ENCODE measurements at places on chromosomes 1 and 21. TPM values are rescaled to one million over a fixed set of nuclear protein-coding genes. Genes with fewer than 3 reads are reported as not detected.

DNA sequence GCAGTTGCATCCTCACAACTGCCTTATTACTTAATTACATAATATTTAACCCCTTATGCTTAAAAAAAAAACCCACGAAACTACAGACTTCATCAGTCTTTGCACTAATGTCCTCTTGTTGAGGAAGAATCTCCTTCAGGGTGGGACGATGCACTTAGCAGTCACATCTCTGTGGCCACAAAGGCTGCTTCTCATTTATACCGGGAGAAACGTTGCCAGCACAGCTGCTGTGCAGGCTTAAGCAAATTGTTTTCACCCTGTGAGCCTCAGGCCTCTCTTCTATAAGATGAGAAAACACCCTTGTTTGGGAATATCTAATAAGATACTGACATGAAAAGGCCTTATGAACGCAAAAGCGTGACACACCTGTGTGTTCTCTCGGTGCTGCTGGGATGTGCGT lies 2.9 kb upstream of the OBSCN start:
- DNase-seq = no peak
- no peaks in the 10 kb centered on the region for H3K27me3 ChIP-seq
- no peak overlapping the region for H3K4me3 ChIP-seq
- no peak overlapping the region for H3K27ac ChIP-seq
- no peaks in the 10 kb centered on the region for H3K4me1 ChIP-seq

PLXNA2 gene
- 0.75 TPM for polyA plus RNA-seq

DNA sequence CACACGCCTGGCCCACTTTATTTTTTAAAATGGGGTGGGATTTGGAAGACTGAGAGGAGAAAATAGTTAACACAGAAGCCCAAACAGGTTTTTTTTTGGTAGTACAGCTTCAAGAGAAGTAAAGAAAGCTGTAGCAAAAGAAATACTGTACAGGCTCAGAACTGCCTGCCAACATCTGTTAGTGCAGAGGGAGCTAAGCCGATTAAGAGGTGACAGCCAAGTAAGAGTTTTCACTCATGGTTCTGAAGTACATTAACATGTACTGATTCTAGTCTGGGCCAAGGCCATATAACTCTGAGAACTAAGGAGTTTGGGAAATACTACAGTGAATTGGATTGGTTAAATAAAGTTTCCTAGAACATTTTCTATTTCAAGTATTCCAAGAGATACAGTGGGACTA lies 51.6 kb downstream of the EIF2B3 start:
- no peaks in the 10 kb centered on the region for H3K4me1 ChIP-seq
- no peak overlapping the region for H3K4me3 ChIP-seq
- no peaks in the 10 kb centered on the region for H3K27me3 ChIP-seq
- no peak overlapping the region for H3K27ac ChIP-seq
- no peak for DNase-seq

RXFP4 gene
- not detected for polyA plus RNA-seq

DNA sequence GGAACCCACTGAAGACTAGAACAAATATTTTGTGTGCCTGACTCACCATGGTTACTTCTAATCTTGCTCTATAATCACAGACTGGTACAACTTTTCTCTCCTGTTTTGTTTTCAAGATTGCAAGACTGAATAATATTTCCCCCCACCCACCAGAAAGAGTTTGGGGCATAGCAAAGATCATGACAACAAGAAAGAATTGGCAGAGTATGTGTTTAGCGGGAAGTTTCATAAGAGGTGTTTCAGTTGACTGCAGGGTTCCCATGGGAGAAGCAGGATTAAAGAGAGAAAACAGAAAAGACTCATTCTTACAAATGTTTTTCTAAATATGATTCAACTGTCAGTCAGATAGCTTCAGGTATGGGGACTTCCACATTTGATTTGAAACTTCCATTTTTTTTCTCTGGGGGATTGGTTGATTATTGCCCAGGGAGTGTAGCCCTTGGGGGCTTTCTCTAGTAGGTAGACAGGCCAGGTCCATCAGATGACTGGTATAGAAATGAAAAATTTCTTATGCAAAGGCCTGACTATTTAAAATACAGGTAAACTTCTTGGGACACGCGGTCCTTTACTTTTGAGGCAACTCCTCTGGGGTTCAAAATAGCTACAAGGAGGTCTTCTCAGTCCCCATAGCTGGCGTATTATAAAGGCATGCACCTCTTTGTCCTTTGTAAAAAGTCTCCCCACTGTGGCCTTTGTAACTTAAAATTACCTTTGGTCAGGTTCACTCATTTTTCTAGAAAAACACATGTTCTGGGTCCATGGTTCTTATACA lies 13.9 kb downstream of the OR14I1 start:
- no peak overlapping the region for H3K27ac ChIP-seq
- DNase-seq = no peak
- H3K36me3 ChIP-seq = no peaks in the 10 kb centered on the region
- no peaks in the 10 kb centered on the region for H3K27me3 ChIP-seq
- no peaks in the 10 kb centered on the region for H3K4me1 ChIP-seq

DNA sequence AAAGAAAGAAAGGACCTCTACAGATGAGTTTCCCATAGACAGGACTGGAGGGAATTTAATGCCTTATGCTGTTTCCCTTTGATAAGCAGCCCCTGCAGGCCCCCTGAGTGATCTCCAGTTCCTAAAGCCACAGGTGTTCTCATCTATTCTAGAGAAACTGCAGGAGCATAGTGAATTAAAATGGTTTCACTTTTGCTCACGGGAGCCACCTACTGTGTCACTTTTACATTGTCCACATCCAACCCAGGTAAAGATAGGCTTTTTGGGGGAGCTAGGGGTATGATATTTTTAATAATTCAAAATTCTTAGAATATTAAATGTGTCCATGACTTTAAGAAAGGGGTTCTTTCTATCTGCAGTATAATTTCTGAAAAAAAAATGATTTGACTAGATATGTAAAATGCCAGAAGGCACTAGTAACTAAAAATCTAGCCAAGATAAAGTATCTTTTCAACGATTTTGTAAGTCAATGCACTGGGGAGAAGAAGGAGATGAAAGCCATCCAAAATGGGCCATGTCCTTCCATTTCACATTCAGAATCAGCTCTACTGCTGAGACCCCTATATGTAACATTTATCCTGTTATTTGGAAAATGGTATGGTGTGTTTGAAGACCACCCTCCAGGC lies 267.3 kb upstream of the DUSP10 start:
- no peak for DNase-seq
- no peaks in the 10 kb centered on the region for H3K4me1 ChIP-seq
- no peaks in the 10 kb centered on the region for H3K36me3 ChIP-seq
- H3K27ac ChIP-seq = no peak overlapping the region

ZBTB8A gene
- not detected for polyA plus RNA-seq

GRCh38 chr1:101769520-101769919 lies 227.2 kb downstream of the OLFM3 start:
- no peaks in the 10 kb centered on the region for H3K36me3 ChIP-seq
- DNase-seq = no peak
- no peak overlapping the region for H3K27ac ChIP-seq
- H3K4me1 ChIP-seq = no peaks in the 10 kb centered on the region
- H3K4me3 ChIP-seq = no peak overlapping the region

DNA sequence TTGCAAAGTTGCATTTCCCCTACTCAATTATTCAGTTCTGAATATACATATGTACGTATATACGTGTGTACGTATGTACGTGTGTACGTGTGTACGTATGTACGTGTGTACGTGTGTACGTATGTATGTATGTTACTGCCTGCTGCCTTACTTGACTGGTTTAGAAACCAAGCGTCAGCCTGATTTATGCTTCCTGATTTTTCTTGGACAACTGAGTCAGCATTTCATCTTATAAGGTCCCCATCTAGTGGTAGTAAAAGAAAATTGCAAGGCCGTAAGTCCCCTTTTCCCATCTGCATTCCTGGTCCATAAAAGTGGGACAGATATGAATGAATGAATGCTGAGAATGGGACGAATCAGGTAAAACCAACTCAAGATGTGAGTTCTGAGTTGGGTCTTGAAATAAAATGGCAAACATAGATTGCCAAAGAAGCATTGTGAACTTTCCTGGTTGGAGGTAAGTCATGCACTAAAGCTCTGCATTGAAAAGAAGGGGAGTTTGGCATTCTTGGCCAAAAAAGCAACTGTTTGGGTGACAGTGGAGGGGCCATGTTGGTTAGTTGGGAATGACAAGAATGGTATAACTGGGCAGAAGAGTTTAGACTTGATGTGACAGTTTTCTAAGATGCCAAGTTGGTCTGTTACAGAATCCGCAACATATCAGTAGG lies 76.4 kb upstream of the DNAH14 start:
- H3K4me3 ChIP-seq = no peak overlapping the region
- H3K27ac ChIP-seq = no peak overlapping the region
- no peaks in the 10 kb centered on the region for H3K27me3 ChIP-seq
- no peaks in the 10 kb centered on the region for H3K36me3 ChIP-seq

DNA sequence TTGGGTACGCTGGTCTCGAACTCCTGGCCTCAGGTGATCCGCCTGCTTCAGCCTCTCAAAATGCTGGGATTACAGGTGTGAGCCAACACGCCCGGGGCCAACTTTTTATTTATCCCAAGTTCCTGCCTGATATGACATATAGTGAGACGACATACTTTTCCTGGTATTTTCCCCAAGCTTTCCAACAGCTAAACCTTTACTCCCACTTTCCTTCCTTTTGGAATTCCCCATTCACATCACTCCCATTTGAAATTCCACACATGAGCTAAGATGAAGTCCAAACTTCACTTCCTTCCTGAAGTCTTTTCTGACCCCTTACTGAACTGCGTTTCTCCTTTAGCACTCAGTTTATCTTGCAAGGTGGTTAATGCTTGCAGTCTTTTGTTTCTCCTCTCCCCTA lies 64.1 kb downstream of the S1PR1 start:
- no peaks in the 10 kb centered on the region for H3K4me1 ChIP-seq
- DNase-seq = no peak
- no peak overlapping the region for H3K4me3 ChIP-seq
- H3K27ac ChIP-seq = no peak overlapping the region

LCE2B gene
- not detected for polyA plus RNA-seq

OR2T33 gene
- not detected for polyA plus RNA-seq

GRCh38 chr1:201215531-201216357 lies 25.1 kb downstream of the IGFN1 start:
- no peaks in the 10 kb centered on the region for H3K36me3 ChIP-seq
- no peak overlapping the region for H3K4me3 ChIP-seq
- H3K27ac ChIP-seq = no peak overlapping the region
- no peaks in the 10 kb centered on the region for H3K4me1 ChIP-seq
- peaks cover 4% of the 10 kb centered on the region for H3K27me3 ChIP-seq

GRCh38 chr1:177007437-177008161 lies 156.9 kb downstream of the ASTN1 start:
- no peak overlapping the region for H3K27ac ChIP-seq
- H3K4me1 ChIP-seq = no peaks in the 10 kb centered on the region
- H3K4me3 ChIP-seq = no peak overlapping the region
- DNase-seq = no peak
- no peaks in the 10 kb centered on the region for H3K27me3 ChIP-seq

GRCh38 chr1:118821801-118822200 lies 166.3 kb downstream of the TBX15 start:
- H3K4me1 ChIP-seq = no peaks in the 10 kb centered on the region
- H3K36me3 ChIP-seq = no peaks in the 10 kb centered on the region
- no peak overlapping the region for H3K4me3 ChIP-seq
- H3K27me3 ChIP-seq = no peaks in the 10 kb centered on the region
- no peak for DNase-seq

- no peak for DNase-seq
- H3K4me1 ChIP-seq = no peaks in the 10 kb centered on the region
- H3K27ac ChIP-seq = no peak overlapping the region
- no peaks in the 10 kb centered on the region for H3K27me3 ChIP-seq
These were observed 276.0 kb downstream of the RWDD3 start for GRCh38 chr1:95509989-95510388.

DNA sequence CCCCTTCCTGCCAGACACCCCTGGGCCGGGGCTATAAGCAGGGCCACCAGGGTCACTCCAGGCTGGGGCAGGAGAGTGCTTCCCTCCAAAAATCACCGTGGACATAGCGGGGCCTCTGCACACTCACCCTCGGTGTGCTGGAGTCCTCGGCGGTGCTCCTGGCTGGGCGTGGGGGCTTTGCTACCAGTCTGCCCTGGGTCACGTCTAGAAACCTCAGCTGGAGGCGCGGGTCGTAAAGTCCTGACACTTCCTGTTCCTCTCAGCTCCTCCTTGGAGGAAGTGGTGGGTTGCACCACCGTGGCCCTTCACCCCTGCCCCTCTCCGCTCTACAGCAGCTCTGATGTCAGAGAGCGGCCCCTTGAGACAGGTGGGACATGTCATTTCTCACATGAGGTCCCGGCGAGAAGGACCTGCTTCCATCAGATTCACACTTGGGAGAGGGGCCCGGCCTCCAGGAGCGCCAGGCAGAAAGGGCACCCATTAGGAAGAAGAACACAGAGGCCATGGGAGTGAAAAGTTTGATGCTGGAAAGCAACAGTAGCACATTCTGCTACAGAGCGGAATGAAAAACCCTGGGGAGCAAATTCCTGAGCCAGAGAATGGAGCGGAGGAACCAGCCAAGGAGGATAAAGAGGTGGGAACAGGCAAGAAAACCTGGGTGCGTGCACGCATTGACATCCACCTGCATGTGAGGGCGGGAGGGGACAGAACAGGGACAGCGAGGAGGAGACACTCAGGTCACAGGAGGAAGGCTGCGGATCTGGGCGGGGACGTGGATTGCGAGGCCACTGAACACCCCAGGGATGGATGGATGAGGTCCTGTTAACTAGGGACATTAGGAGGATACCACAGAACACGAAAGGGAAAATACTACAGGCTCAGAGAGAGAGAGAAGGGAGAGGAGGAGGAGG lies at the start of gene ITGB2:
ITGB2 (minus strand) TSS at position 206 of the 911 bp plus-strand sequence. CDS start 10,117 bp downstream, outside the sequence.
- H3K27me3 ChIP-seq = no peaks in the 10 kb centered on the region
- peak within 1 kb of the TSS; percentile 84 for H3K4me3 ChIP-seq
- H3K4me1 ChIP-seq = peaks cover 83% of the 10 kb centered on the region
- peak; percentile 89 for DNase-seq
- H3K36me3 ChIP-seq = peaks cover 30% of the 10 kb centered on the region
- H3K27ac ChIP-seq = peak within 1 kb of the TSS; percentile 65

SH2D1B gene
- 0.88 TPM for polyA plus RNA-seq

MTARC1 gene
- polyA plus RNA-seq = 13.1 TPM

NECTIN4 gene
- 0.09 TPM for polyA plus RNA-seq

GRCh38 chr1:22870201-22870871 lies 102.3 kb downstream of the LACTBL1 start:
- no peaks in the 10 kb centered on the region for H3K4me1 ChIP-seq
- no peak overlapping the region for H3K27ac ChIP-seq
- H3K4me3 ChIP-seq = no peak overlapping the region
- no peak for DNase-seq

GRCh38 chr21:44970766-44971671 lies 31.2 kb downstream of the SLX9 start:
- H3K4me1 ChIP-seq = peaks cover 47% of the 10 kb centered on the region
- H3K36me3 ChIP-seq = peaks cover 27% of the 10 kb centered on the region
- H3K27ac ChIP-seq = no peak overlapping the region
- DNase-seq = no peak

- H3K4me3 ChIP-seq = no peak overlapping the region
- H3K27me3 ChIP-seq = peaks cover 3% of the 10 kb centered on the region
- no peak overlapping the region for H3K27ac ChIP-seq
- no peaks in the 10 kb centered on the region for H3K36me3 ChIP-seq
These were observed 18.9 kb upstream of the BATF3 start for GRCh38 chr1:212718499-212718898.

DNA sequence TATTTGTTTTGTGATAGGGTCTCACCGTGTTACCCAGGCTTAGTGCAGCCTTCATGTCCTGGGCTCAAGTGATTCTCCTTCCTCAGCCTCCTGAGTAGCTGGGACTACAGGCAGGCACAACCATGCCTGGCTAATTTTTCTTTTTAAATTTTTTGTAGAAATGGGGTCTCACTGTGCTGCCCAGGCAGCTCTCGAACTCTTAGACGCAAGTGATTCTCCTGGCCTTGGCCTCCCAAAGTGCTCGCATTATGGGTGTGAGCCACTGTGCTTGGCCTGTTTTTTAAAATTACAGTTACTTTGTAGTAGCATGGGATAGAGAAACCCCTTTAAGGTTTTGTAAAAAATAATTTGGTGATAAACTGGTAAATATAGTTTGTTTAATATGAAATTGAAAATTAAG lies 69.9 kb downstream of the RPS6KC1 start:
- no peak overlapping the region for H3K27ac ChIP-seq
- no peaks in the 10 kb centered on the region for H3K4me1 ChIP-seq
- H3K4me3 ChIP-seq = no peak overlapping the region
- no peak for DNase-seq
